Ammon's horn (tissue), 1 donor: ENCODE measurements at places on chromosomes 12 and 14.

DNA sequence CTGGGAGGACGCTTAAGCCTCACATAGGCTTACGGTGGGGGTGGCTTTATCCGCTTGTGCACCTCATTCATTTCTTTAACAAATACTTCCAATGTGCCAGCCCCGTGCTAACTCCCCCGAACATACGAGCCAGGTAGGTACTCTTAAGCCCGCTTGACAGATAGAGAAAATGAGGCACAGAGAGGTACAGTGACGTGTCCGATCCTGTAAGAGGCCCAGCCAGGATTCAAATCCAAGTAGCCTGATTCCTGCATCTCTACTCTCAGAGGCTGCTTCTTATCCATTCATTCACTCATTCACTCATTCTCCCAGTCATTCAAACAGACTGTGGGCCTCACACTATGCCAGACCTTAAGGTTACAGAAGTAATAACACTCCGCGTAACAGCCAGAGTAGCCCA is 477 bp downstream of the OAS3 start:
- no peak for DNase-seq

GRCh38 chr14:27267876-27268275 is 670.0 kb upstream of the NOVA1 start:
- no peak for DNase-seq

GRCh38 chr12:19869413-19869812 is 430.1 kb downstream of the AEBP2 start:
- no peak for DNase-seq

- DNase-seq: no peak
Measured at GRCh38 chr14:55620981-55621380, 41.0 kb downstream of the KTN1 start.

- no peak for DNase-seq
Measured at GRCh38 chr14:21096438-21096837, 2.0 kb downstream of the ZNF219 start.

GRCh38 chr12:87381742-87382141 is 647.5 kb downstream of the C12orf50 start:
- no peak for DNase-seq

GRCh38 chr12:64400041-64400440 is 4.2 kb upstream of the XPOT start:
- DNase-seq: peak; percentile 48

DNA sequence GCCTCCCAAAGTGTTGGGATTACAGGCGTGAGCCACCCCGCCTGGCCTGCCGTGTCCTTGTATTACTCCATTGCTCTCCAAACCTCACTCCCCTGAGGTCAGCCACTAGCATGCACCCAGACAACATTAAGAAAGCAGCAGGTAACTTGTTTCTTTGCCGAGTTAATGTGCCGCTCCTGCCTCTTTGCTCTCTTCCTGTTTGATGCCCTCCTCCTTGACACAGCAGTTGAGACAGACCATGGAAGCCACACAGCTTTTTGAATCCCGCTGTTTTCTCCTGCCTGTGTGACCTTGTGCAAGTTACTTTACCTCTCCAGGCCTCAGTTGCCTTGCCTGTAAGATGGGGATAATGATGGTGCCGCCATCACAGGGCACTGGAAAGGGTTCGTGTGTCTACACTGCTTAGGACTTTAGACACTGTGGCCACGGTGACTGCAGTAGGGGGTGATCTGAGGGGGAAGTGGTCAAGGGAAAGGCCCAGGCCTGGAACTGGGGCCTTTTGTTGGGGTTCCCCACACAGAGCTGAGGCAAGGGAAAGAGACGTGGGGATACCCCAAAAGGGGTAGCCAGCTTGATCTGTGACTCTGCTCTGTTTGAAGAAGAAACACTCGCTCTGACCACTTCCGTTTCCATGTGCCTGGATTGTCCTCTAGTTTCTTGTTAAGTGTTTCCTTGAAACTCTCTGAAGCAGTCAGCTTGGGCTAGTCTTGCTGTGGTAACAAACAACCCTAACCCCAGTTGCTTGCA is 69.3 kb downstream of the RIN3 start:
- no peak for DNase-seq

- DNase-seq: no peak
Measured at GRCh38 chr12:101298426-101298825, 18.5 kb downstream of the UTP20 start.

DNA sequence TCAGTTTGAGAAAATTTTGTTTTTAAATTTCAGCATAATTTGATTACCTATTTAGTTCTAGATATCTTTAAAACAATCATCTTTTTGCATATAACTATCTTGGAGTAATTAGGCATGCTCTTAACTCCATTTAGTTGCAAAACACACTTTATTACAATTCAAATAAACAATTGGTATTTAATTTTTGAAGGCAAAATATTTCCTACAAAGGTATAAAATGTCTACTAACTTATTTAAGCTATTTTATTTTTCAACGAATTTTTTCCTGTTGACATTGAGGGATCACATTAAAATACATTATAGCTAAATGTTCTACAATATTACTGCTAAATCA is 8.3 kb downstream of the FOXA1 start:
- no peak for DNase-seq

- no peak for DNase-seq
Measured at GRCh38 chr12:87439990-87440827, 589.0 kb downstream of the C12orf50 start.

GRCh38 chr14:61813096-61813606 is 50.9 kb downstream of the SNAPC1 start:
- DNase-seq: peak; percentile 9

DNA sequence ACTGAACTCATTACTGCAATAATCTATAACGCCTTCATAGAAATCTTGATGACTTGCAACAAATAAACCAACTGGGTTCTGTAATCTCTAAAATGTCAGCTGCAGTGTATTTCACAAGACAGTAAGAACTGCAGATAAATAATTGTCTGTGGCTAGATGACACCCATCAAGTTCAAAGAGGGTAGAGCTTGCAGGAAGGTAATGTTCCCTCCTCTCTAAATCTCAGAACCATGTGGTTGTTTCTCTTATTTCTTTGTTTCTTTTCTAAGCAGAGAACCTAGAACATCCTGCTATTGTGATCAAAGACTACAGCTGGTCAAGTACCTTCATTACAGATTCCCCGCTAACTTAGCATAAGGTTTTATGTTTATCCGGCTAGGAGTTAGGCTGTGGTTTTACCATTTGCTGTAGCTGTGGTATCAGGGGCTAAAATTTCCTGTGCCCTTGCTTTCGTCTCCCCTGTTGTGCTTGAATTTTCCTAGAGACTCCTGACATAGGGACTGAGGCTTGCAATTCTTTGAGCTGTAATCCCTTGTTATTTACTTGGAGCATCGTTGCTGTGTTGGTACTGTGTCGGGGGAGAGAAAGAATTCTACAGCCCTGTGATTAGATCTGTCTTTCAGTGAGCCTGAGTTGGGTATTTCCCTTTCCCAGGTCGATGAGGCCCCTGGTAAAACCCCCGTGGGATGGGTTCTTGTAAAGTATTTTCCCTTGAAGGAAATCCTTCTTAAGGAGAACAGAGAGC is 253.1 kb upstream of the BTG1 start:
- no peak for DNase-seq

DNA sequence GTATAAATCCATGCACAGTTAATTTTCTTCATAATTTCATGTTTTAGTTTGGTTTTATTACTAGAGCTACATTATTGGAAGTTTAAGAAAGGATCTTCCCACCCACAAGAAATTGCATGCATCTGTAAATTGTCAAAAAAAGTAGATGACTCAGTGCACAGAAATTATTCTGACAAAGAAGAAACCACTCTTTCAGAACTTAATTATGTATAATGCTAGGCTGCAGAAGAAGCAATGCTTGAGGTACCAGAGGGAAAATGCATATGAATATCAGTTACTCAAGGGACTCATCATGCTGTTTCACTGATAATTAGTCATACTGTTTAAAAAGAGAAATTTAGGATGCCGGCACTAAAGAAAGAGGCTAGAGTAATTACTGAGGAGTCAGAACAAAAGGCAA is 147.0 kb downstream of the SLC16A7 start:
- no peak for DNase-seq
